ENCODE measurements at places on chromosomes 4 and X. TPM values are rescaled to one million over a fixed set of nuclear protein-coding genes. Genes with fewer than 3 reads are reported as not detected.

GRCh38 chr4:38889143-38889542 is 21.5 kb downstream of the FAM114A1 start:
- H3K36me3 ChIP-seq, result no peaks in the 10 kb centered on the region
- H3K27ac ChIP-seq, result no peak overlapping the region

GRCh38 chr4:114615435-114615834 is 16.8 kb downstream of the UGT8 start:
- H3K27me3 ChIP-seq, result no peaks in the 10 kb centered on the region
- no peak overlapping the region for H3K4me3 ChIP-seq
- no peak overlapping the region for H3K27ac ChIP-seq
- DNase-seq, result no peak
- H3K36me3 ChIP-seq, result no peaks in the 10 kb centered on the region

Gene ZCCHC18
- 2.2 TPM for total RNA-seq

DNA sequence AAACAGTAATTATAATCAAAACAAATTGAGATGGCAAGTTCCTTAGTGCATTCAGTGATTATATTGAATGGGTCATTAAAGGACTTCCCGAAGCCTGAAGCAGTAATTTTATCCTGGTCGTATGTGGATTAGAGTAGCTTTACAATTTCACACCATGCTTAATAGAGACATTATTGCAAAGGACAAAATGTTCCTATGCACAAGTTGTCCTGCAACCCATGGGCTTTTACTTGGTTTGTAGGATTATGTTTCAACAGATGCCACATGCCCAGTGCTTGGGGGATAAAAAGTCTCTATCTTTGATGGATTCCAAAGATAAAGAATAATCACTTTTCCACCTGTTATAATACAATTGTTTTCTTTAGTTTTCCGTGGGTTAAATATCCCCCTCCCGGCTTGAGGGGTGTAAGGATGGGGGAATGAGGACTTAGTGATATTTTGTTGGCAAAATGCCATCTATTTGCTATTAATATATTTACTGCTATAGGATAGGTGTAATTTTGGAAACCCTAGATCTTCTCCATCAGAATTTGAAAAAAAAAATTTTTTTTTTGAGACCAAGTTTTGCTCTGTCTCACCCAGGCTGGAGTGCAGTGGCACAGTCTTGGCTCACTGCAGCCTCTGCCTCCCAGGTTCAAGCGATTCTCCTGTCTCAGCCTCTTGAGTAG is 156.5 kb upstream of the ETNPPL start:
- no peaks in the 10 kb centered on the region for H3K4me1 ChIP-seq
- DNase-seq, result no peak
- H3K36me3 ChIP-seq, result no peaks in the 10 kb centered on the region
- H3K27ac ChIP-seq, result no peak overlapping the region
- no peaks in the 10 kb centered on the region for H3K27me3 ChIP-seq

- no peaks in the 10 kb centered on the region for H3K36me3 ChIP-seq
- H3K27me3 ChIP-seq, result no peaks in the 10 kb centered on the region
- no peak for DNase-seq
- H3K4me1 ChIP-seq, result no peaks in the 10 kb centered on the region
Measured at GRCh38 chrX:108537005-108537404, 97.4 kb downstream of the COL4A5 start.

DNA sequence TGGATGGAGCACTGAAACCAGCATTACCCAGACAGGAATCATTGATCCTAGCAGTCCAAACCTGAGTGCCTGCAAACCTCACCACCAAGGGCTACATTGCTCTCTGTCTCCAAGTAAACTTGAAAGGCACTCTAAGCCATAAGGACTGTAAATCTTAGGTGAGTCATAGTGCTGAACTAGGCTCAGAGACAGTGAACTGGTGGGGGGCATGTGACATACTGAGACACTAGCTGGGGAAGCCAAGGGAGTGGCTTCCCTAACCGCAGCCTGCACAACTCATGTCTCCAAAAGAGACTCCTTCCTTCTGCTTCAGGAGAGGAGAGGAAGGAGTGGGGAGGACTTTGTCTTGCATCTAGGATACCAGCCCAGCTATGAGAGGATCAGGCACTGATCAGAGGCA is 235.5 kb upstream of the ACTRT1 start:
- no peaks in the 10 kb centered on the region for H3K4me1 ChIP-seq
- no peaks in the 10 kb centered on the region for H3K36me3 ChIP-seq
- no peaks in the 10 kb centered on the region for H3K27me3 ChIP-seq

Gene TAF7L
- total RNA-seq, result not detected

- no peak overlapping the region for H3K4me3 ChIP-seq
- no peaks in the 10 kb centered on the region for H3K36me3 ChIP-seq
- H3K27me3 ChIP-seq, result no peaks in the 10 kb centered on the region
- H3K4me1 ChIP-seq, result no peaks in the 10 kb centered on the region
- DNase-seq, result no peak
- no peak overlapping the region for H3K27ac ChIP-seq
Measured at GRCh38 chr4:15836362-15836761, 58.2 kb downstream of the CD38 start.

Gene WNK3
- 0.95 TPM for total RNA-seq

Gene COL4A5
- total RNA-seq, result not detected

Gene TCP11X2
- not detected for total RNA-seq
